ENCODE measurements at places on chromosomes 4 and X.

GRCh38 chr4:151575646-151576045, 166.7 kb downstream of the FHIP1A start:
- no peak for DNase-seq

DNA sequence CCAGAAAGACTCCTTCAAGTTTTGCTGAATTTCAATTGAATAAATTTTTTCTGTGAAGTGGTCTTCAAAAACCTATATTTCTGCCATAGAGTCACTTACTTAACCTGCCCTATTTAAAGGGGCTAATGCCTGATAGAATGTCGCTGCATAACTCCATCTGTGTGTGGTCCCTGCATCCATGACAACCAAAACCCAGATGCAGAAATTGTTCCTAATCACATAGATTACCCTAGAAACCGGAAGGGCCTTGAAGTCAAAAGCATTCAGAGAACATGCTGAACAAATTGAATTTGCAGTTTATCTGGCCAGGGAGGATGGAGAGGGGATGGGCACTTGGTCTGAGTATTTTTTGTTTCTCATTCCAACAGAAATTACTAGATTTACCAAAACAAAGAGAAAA, 1.5 kb upstream of the PARM1 start:
- no peak for DNase-seq

DNA sequence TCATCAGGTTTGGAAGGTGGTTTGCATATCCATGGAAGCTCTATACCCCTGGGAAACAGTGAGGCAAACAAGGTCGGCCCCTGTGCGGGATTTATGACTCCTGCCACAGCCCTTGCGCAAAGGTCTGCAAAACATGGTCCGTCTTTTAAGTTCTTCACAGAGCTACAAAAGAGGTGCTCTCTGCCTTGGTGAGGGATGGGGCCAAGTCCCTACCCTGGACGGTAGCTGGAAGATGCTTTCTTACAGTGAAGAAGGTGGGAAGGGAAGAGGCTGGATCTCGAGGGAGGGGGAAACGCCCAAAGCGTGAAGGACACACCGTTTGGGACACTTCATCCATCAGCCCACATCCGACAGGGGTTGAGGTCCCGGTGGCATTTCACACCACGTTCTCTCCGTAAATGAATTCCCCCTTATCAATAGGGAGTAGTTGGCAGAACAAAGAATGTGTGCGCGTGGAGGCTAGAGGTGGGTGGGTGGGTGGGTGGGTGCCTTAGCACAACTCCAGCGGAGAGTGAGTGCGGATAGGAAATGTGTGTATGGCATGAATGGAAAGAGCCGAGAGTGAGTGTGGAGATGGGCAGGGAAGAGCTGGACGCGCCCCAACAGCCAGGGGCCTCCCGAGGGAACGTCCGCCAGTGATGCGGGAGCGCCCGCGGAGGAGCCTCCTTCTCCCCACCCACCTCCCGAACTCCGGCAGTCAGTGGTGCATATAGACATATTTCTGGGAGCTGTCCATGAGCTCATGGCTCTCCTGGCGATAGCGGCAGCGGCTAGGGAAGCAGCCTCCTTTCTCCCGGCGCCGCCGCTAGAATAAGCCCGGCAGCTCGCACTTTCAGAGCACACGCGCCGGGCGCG, 68.3 kb downstream of the LARP7 start:
- no peak for DNase-seq

DNA sequence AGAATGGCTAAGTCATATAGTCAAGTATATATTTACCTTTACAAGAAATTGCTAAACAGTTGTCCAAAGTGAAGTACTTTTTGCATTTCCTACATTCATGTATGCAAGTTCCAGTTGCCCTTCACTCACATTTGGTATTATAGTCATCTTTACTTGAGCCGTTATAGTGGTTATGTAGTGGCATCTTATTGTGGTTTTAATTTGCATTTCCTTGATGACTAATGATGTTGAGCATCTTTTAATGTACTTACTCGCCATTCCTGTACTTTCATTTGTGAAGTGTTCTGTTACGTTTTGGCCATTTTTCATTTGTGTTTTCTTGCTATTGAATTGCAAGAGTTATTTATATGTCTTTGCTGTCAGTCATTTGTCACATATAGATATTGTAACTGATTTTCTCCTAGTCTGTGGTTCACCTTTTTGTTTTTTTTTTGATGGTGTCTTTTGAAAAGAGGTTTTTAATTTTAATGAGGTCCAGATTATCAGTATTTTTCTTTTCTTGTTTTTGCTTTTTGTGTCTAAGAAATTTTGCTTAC, 27.6 kb downstream of the ARFIP1 start:
- DNase-seq: no peak

DNA sequence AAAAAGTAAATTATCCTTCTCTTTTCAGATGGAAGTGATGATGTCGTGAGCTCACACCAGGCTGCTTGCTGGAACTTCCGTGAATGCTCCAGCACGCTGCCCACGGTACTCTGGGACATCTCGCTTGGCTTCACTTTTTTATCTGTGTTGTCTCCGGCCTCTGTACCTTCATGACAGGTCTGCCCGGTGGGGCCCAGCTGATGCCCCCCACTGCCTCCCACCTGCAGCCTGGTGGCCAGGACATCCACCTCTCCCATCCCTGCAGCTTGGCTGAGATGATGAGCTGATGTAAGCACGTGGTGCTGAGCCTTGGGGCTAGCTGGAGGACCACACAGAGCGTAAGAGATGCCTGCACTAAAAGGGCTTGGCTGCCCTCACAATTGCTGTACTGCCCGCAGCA, 59.0 kb upstream of the HELT start:
- no peak for DNase-seq

DNA sequence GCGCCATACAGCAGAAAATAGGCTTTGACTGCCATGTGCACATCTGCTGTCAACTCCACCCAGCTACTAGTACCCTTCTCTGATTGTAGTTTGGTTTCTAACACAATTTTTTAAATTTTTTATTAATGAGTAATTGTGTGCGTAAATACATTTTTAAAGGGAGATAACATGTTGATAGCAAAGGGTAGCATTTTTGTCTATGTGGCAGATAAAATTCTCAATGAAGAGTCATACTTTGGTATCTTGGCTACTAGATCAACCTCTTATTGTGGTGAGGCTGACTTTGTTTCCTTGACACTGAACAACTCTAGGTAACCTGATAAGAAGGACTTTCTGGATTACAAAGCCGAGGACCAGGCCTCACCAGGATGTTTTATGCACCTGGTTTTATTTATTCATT, 9.5 kb downstream of the ADH4 start:
- no peak for DNase-seq

- DNase-seq: no peak
These were observed 410.0 kb upstream of the NR3C2 start for GRCh38 chr4:148852092-148852699.

GRCh38 chr4:123783921-123784320, 387.3 kb downstream of the SPRY1 start:
- DNase-seq: no peak

GRCh38 chr4:136412708-136413107, 1119.6 kb downstream of the PCDH18 start:
- DNase-seq: no peak

DNA sequence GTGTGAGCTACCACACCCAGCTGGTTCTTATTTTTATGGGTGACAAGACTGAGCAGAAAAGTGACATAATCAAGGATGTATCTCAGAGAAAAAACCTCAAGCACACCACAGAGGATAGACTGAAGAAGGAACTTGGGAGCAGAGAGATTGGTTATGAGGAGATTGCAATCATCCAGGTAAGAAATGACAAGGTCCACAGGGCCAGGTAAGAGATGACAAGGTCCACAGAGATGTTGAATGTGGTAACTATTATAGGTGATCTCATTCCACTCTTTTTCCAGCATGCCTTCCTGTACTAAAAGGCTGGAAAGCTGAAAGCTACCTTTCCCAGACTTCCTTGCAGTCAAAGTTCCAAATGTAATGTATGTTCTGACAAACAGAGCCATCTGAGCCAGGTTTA, 15.9 kb upstream of the RBM47 start:
- DNase-seq: no peak

GRCh38 chr4:48065587-48066052, 49.0 kb downstream of the NIPAL1 start:
- DNase-seq: no peak

DNA sequence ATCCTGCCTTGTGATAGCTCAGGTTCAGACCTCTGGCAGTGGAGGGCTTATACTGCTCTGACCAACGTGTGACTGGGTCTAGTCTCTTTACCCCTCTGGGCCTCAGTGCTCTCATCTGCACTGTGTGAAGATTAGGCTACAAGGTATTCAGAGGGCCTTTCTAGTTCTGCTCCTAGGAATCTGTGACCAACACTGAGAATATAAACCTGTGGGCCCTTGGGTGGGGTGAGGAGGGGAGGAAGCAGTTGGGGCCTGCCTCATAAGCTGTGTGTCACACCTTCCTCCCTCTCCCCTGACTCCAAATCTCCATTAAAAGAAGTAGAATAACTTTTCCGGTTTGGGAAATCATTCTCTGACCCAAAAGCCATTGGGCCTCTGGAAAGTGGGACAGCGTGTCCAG, 66.3 kb upstream of the MSN start:
- DNase-seq: no peak

DNA sequence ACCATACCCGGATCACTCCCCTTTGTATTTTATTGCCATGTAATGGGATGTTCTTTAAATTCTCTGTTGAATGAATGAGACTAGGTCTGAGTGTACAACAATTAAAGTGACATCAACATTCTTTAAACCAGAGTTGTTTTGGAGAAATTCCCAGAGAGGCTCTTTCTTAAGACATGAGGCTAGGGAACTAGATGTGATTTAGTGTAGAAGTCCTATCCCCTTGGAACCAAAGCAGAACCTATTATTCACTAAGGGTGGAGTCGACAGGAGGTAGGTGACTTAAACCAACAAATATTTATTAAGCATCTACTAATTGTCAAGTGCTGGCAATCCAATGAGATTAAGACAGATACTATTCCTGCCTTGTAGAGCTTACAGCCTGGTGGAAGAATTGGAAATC, 1.7 kb downstream of the EIF1AX start:
- DNase-seq: no peak

DNA sequence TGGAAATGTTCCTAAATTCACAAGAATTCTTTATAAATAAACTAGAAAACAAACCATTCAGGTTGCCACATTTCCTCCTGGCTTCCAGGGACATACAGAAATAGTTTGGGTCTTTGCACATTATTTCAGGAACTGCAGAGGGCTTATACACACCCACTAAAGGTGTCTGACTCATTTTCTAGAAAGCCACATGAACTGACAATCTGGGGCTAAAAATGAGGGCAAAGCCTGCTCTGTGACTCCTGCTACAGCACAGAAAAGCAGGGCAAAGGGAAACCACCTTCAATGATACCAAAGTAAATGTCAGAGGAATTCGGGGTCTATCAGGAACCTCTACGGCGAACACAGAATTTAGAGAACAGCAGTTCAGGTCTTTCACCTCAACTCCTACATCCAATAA, 112.2 kb upstream of the MAP3K15 start:
- no peak for DNase-seq

DNA sequence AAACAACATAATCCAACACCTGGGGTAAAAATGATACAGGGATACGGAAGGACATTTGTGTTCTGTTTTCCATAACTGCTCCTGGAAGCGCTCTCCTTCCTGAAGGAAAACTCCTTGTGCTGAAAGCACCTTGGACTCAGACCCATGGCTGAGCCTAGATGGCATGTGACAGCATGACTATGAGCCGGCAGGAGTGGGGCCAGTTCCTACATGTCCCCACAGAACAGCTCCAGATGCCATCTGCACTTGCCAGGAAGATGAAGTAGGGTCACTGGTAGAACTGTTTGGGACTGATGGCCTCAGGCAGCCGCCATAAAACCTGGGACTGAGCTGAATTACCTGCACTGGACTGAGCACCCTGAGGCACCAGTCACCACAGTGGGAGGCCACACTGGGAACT, 56.0 kb upstream of the BCLAF3 start:
- DNase-seq: no peak

DNA sequence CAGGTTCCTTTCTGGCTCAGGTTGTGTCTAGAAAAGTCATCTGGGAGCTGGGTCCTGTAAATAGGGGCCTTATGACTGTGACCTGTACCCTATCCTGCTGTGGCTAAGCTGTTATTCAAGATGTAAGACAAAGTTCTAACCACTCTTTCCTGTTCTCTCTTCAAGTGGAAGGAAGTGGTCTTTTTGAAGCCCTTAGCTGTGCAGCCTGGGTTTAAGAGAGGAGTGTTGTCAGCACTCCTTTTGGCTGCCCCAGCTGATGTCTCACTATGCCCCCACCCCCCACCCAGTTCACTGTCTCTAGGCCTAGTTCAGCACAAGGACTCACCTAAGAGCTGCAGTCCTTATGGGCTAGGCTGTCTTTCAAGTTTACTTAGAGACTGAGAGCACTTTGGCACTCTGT, 1069.5 kb downstream of the FAM133A start:
- no peak for DNase-seq

- DNase-seq: no peak
These were observed 54.2 kb downstream of the C4orf50 start for GRCh38 chr4:5964030-5964429.

DNA sequence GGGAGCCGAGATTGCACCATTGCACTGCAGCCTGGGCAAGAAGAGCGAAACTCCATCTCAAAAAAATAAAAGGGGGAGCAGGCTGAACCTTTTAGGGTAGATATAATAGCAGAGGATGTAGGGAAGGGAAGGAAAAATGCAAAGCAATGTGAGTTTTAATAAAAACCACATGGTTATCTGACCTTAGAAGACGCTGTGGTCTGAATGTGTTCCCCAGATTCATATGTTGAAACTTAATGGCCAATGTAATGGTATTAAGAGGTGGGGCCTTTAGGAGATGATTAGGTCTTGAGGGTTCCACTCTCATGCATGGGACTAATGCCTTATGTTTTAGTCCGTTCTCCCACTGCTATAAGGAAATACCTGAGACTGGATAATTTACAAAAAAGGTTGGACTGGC, 114.1 kb upstream of the STX18 start:
- DNase-seq: no peak

- no peak for DNase-seq
These were observed 27.4 kb upstream of the TMPRSS11B start for GRCh38 chr4:68272860-68273259.

DNA sequence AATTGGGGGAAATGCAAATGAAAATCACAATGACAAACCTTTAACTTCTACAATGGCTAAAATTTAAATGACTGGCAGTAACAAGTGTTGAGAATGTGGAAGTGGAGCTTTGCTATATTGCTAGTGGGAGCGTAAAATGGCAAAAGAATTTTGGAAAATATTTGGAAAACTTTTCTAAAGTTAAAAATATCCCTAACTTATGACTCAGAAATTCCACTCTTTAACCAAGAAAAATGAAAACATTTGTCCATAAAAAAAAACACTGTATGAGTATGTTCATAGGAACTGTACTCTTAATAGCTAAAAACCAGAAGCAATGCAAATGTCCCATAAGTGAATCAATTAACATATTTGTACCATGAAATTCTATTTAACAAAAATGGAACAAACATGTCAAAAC, 3.6 kb downstream of the TBCK start:
- DNase-seq: no peak

DNA sequence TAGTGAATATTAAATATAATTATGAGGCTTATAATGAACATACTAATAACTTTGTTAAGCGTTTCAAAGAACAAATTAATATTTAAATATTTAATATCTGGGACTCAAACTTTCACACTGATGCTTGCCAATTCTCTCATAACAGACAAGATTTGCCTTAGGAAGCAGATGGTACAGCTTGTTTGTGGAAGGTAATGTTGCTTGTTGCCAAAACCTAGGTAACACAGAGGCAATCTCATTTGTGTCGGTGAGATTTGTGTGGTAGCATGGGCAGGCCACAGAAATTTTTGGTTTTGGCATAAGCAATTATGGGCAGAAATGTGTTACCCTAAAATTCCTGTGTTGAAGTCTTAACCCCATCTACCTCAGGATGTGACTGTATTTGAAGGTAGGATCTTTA, 114.9 kb upstream of the AFF2 start:
- no peak for DNase-seq
